Femur (tissue), 1 donor: ENCODE measurements at places on chromosomes 1 and 21.

- DNase-seq, result no peak
These were observed 19.7 kb downstream of the OPTC start for GRCh38 chr1:203513585-203514031.

GRCh38 chr21:26801498-26801897 is 43.7 kb downstream of the ADAMTS1 start:
- no peak for DNase-seq

GRCh38 chr1:105830571-105831146 is 1225.8 kb upstream of the PRMT6 start:
- DNase-seq, result no peak

DNA sequence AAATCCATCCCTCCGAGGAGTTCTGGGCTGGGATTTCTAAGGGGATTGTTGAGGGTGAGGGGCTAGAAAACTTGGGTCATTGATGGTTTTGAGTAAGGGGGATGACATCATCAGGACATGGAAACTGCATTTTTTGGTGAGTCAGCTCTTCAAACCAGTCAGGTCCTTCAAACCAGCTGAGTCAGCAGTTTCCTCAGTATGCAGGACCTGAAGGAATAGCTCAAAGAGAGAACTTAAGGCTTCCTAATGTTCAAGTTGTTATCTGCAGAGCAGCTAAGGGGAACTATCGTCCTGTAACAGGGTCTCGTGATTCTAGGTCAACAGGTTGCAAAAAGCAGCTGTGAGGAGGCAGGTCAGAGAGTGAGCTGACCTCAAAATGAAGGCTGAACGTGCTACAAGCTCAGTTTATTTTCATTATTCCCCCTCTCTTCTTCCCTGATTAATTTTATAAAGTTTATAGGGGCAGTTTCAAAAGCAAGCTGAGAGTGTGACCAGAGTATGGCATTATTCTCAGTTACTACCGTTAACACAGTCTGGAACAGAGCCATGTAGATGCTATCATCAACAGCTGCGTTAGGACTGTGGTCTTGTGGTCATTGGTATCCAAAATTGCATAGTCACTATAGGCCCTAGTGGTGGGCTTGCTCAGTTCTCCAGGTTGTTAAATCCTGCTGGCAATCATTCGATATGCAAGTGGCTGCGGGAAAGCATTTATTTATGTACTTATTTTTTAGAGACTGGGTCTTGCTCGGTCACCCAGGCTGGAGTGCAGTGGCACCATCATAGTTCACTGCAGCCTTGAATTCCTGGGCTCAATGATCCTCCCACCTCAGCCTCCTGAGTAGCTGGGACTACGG is 10.7 kb upstream of the SDC3 start:
- no peak for DNase-seq

- no peak for DNase-seq
These were observed 110.8 kb downstream of the GREM2 start for GRCh38 chr1:240501115-240501514.

DNA sequence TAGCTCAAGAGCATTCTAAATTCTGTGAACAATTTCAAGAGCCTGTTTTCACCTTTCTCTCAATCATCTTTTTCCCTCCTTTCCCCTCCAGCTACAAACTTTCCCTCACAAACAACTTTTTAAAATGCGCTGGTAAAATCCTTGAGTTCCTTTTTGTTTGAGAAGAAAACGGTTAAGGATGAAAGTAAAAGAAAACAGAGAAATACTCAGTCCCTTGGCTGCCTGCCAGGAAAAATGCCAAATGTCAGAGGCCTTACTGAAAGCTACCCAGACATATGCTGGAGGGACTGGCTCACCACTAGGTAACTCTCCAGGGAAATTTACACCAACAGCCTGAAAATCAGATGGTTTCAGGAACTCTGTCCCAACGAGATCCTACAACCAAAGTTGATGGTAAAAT is 11.0 kb upstream of the SERBP1 start:
- DNase-seq, result peak; percentile 55

DNA sequence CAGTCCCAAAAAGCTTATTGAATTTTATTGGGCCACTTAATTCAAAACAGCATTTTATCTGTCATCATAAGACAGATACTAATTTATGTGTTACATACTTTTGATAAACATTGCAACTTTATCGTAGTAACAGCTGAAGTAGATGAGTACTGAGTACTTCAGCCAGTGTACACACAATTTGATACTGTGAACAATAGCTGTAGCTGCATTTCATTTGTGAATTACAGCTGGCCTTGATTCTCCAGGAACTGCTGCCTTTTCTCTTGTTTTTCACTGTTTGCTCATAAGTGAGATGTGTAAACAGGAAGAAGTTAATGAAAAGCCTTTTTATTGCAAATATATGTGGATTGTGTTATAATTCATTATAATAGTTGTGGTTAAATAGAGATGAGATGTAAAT is 10.2 kb downstream of the UAP1 start:
- DNase-seq, result no peak

GRCh38 chr1:228317891-228318810 is 88.5 kb downstream of the TRIM11 start:
- no peak for DNase-seq

GRCh38 chr1:94471271-94471670 is 53.1 kb downstream of the ABCD3 start:
- DNase-seq, result no peak

DNA sequence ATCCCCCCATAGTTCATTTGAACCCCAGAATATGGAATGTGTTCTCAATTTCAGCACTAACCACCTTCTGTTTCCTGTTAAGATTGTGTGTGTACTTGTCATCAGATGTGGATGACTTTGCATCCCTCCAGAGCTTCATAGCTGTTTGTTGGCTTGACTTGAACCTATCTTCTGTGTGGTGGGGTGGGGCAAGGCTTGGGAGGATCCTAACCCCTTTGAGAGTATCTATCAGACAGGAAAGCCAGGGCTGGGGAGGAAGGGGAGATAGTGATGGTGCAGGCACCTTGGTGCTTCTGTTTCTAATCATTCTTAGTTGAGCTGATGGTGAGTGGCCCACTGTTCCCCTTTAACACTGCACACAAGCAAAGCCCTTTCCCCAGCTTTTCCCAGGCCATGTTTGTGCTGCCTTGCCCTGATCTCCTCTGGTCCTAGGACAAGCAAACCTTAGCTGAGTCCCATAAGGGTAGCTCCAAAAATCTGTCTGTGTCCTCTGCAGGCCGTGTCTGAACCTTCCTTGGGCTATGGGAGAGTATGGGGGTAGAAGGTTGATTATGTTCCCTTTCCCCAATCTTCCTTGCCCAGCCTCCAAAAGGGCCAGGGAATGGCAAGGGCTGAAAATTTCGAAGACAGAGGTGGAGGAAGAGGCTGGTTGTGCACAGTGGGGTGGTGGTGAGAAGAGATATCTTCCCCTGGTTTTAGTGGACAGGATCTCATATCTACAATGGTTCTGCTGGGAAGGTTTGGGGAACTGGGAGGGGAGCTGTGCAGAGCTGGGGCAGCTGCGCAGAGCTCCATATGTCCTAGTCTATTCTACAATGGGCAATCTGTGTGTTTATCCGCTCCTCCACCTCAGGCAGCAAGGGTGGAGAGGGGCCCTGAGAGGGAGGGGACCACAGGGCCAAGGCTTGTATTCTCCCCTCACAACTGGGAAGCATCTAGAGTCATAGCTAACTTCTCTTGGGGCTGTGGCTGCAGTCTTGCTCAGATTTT is 1.4 kb downstream of the NHLH1 start:
- no peak for DNase-seq

- no peak for DNase-seq
These were observed 23.0 kb upstream of the SLAMF1 start for GRCh38 chr1:160669802-160670201.

GRCh38 chr1:65025794-65026193 is 59.4 kb upstream of the JAK1 start:
- no peak for DNase-seq

DNA sequence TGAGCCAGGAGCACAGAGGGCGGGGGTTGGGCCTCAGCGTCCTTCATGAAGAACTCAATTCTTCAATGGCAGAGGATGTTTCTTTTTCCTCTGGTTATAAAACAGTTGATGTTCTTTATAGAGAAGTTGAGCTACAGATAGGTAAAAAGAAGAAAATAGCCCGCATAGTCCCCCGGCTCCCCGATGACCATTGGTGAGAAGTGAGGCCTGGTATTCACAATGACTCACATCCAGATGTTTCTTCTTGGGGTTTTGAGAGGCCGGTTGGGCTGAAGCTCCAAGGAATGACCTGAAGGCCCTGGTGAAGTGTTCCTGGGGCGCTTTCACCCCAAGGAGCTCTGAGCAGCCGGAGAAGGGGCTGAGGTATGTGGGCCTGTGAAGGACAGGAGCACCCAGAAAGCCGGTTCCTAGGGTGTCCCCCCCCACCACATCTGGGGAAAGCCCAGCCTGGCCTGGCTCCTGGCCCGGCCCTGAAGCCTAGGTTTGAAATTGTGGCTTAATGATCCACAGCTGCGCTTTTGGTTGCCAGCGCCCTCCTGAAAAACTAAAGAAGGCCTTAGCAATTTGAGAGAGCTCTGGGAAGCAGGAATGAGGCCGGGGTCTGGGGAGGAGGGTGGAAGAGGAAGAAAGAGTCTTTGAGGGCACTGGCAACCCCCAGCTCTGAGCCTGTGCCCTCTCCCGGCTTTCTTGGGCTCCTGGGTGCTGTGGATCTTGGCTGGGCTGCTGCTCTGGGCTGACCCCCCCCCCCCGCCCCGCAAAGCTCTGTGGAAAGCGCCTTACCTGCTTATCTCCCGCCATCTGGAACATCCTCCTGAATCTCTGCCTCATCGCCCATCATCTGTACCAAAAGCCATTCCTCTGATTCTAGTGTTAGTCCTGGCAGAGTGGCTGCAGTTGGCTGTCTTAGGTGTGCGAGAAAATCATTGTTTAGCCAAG is 444.7 kb downstream of the CAMTA1 start:
- peak; percentile 45 for DNase-seq

DNA sequence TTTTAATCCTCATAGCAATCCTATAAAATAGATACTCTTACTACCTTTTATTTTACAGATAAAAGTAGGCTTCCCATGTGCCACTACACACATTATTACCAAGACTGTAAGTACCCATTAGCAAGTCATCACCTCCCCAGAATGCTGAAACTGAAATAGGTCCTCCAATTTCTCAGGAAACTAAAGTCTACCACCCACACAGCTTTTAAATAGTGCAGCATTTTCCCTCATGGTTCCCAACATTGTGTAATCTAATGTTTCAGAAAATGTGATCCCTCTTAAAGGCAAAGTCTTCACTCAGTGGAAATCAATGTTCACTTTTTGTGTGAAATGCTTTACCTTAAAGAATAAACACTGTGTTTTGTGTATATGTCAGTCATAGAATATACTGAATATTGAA is 356.5 kb downstream of the GPATCH2 start:
- DNase-seq, result no peak

DNA sequence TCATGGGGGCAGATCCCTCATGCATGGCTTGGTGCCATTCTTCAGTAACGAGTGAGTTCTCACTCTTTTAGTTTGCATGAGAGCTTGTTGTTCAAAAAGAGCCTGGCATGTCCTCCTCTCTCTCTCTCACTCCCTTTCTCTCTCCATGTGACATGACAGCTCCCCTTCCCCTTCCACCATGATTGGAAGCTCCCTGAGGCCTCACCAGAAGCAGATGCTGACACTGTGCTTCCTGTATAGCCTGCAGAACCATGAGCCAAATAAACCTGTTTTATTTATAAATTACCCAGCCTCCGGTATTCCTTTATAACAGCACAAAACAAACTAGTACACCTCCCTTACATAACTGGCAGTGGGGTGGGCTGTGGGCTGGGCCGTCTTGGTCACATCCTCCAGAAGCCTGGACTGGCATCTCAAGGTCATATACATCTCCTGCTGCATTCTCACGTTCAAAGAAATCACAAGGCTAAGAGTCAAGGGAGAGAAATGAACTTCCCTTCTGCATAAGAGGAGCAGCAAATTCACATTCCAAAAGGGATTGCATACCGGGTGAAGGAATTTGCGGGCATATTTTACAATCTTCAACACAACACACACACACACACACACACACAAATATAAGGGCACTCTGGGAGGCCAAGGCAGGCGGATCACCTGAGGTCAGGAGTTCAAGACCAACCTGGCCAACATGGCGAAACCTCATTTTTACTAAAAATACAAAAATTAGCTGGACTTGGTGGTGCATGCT is 2.3 kb upstream of the CCSAP start:
- no peak for DNase-seq

DNA sequence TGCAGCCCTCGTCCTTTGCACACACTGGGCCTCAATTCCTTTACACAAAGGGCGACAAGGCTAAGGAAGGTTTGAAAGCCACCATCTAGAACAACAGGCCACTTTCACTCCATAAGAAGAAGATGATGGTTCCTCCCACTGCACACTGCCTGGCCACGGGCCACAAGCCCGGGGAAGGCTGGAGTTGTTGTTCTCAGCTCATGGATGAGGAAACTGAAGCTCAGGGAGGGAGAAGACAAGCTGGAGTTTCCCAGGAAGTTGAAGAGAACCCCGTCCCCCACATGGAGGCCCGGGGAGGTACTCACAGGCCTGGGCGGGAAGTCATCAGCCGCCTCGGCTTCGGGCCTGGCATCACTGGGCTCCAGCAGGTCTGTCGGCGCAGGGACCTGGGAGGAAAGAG is 24.6 kb upstream of the DDOST start:
- no peak for DNase-seq

DNA sequence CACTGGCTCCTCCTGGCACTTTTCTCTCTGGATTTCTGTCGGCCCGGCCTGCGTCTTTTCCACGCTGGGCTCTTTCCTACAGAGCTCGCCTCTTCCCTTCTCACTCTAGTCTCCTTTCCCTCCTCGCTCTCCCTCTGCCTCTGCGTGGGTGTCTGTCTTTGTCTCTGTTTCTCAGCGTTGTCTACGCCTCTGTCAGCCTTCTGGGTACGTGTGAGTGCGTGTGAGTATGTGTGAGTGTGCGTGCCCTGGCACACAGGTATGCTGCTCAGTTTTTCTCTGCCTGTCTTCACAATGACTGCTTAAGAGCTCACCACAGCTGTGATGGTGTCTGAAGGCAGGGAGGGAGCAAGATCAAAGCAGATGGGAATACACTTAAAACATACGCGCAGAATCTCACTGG is 77.7 kb downstream of the KIRREL1 start:
- no peak for DNase-seq

GRCh38 chr21:25396135-25396711 is 211.1 kb downstream of the MRPL39 start:
- no peak for DNase-seq

DNA sequence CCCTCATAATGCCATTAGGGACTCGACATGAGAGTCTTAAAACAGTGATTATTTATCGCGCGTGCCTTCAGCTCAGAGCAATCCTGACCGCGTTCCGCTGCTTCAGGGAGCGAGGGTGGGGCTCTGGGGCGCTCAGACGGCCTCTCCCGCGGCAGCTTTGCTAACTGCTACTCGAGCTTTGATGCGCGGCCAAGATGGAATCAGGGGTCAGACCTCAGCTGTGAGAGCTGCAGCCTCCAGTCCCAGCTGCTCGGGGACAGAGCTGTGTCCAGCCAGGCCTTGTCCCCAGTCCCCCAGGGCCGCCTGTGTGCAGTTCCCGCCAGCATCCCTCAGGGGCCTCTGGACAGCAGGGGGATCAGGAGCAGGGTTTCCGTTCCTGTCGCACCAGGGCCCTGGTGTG is 104.6 kb upstream of the TTC34 start:
- DNase-seq, result peak; percentile 49

DNA sequence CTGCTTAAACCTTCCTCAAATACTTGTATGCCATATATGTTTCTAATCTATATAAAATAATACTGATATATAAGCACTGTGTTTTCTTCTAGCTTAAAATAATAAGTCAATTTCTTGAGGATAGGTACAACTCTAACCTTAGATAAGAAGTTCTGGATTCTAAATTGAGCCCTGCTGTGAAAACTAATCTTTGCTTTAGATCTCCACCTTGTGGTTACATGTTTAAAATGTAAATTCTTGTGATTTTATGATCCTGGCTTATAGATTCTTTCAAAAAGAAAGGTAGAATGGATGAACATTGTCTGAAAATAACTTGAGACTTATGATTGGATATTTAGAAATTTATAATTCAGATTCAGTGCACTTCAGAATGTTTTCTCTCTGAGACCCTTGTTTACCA is 38.9 kb upstream of the HMCN1 start:
- DNase-seq, result no peak
